Sigmoid colon (tissue), 7 donors: ENCODE measurements at places on chromosomes 11 and 22. TPM values are rescaled to one million over a fixed set of nuclear protein-coding genes. Genes with fewer than 3 reads are reported as not detected.

Gene CARD10
- 3.0 TPM for total RNA-seq

Gene PRR5L
- 5.8 TPM for total RNA-seq

DNA sequence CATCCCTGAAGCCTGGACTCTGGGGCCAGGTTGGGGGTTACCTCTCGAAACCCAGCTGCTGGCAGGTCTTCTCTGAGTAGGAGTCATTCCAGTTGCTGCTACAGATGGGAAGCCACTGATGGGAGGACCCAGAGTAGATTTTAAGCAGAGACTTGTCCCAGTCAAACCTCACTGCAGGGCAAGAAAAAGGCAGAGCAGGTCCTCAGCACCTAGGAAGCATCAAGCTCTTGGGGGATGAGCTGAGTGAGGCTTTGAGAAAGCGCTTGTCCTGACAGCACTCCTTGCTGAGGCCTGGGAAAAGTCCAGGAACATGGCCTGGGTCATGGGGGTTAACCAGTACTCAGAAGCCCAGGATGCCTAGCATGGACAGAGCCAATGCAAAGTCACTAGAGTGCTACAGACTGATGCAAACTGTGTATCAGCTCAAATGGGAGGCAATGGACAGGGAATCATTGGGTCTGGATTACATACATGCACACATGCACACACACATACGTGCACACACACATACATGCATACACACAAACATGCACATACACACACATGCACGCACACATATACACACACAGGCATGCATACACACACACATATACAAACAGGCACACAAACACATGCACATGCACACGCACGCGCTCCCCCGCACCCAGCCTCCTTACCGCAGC, 15.3 kb downstream of the TMPRSS13 start:
- H3K4me1 ChIP-seq: no peaks in the 10 kb centered on the region
- H3K4me3 ChIP-seq: no peak overlapping the region
- no peaks in the 10 kb centered on the region for H3K36me3 ChIP-seq
- no peak overlapping the region for H3K27ac ChIP-seq
- H3K27me3 ChIP-seq: no peaks in the 10 kb centered on the region
- peak; percentile 48 for DNase-seq

Gene SCGB2A2
- total RNA-seq: not detected

GRCh38 chr11:108351468-108351867, 115.9 kb downstream of the C11orf65 start:
- no peak for DNase-seq
- H3K36me3 ChIP-seq: peaks cover 22% of the 10 kb centered on the region
- H3K4me3 ChIP-seq: no peak overlapping the region
- H3K27ac ChIP-seq: no peak overlapping the region

DNA sequence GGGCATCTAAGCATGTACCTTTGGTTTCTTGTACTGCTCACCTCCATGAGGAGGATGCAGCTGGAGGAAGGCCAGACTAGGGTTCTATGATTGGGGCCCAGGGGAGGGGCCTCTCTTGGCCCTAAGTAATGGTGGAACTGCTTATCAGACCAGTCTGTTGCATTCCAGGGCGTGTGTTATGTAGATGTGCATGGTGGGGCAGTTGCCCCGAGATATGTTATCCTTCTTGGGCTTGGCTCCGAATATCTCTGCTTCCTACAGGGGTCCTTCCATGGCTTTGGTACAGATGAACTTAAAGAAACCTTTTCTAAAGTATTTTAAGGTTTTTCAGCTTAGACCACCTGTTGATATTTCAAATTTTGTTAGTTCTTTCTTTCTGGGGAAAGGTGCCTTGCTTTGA, 126.0 kb downstream of the SWAP70 start:
- H3K4me3 ChIP-seq: no peak overlapping the region
- no peak overlapping the region for H3K27ac ChIP-seq
- H3K36me3 ChIP-seq: peaks cover 7% of the 10 kb centered on the region
- peaks cover 11% of the 10 kb centered on the region for H3K4me1 ChIP-seq
- no peaks in the 10 kb centered on the region for H3K27me3 ChIP-seq

DNA sequence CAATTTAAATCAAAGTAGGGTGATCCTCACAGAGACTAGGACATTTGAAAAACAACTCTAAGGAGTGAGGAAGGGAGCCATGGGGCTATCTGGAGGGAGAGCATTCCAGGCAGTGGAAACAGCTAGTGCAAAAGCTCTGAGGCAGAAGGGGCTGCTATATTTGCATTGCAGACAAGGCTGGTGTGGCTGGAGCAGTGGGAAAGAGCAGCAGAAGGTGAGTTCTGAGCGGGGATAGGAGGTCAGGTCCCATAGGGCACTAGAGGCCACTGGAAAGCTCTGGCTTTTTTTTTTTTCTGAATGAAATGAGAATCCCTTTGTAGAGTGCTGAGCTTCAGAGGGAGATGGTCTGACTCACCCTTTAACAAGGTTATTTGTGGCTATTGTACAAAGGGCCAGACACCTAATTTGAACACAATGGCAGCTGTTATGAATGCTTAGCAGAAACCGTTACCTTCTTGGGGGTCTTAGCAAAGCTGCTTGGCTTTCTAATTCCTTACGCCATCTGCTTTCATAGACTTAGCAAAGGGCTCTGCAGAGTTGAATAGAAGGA, 291.6 kb downstream of the BUD13 start:
- H3K4me3 ChIP-seq: no peak overlapping the region
- H3K4me1 ChIP-seq: peaks cover 9% of the 10 kb centered on the region
- no peak overlapping the region for H3K27ac ChIP-seq
- no peaks in the 10 kb centered on the region for H3K36me3 ChIP-seq
- DNase-seq: no peak
- H3K27me3 ChIP-seq: no peaks in the 10 kb centered on the region

DNA sequence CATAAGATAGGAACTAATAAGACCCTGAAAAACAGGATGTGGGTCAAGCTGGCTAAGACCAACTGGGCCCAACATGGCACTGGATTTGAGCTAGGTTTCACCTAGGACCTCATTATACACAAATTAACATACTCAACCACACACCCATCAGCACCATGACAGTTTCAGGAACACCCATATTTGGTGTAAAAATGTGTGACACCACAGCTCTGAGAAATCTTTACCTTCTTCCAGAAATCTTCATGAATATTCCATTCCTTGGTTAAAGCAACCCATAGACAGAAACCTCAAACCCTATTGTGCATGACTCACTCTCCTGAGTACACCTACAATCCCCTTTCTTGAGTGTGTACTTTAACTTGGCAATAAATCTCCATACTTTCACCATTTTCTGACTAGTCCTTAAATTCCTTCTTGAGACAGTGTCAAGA, 378.8 kb downstream of the DYNC2H1 start:
- no peak for DNase-seq
- no peaks in the 10 kb centered on the region for H3K36me3 ChIP-seq

DNA sequence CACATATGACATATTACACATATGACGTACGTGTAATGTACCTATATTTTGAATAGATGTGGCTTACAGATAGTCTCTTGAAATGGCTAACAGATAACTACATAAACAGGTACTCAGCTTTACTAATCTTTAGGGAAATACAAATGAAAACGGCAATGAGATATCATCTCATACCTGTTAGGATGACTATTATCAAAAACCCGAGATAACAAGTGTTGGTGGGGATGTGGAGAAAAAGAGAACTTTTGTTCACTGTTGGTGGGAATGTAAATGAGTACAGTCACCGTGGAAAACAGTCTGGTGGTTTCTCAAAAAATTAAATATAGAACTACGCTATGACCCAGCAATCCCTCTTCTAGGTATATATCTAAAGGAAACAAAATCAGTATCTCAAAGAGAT, 247.6 kb downstream of the ETS1 start:
- no peaks in the 10 kb centered on the region for H3K36me3 ChIP-seq
- no peak overlapping the region for H3K27ac ChIP-seq
- DNase-seq: no peak
- no peaks in the 10 kb centered on the region for H3K27me3 ChIP-seq
- H3K4me1 ChIP-seq: no peaks in the 10 kb centered on the region
